CD14-positive monocyte (primary cell): ENCODE measurements at places on chromosomes 5 and 9. TPM values are rescaled to one million over a fixed set of nuclear protein-coding genes. Genes with fewer than 3 reads are reported as not detected.
A peak's percentile ranks its signal among the peaks of the same experiment; 100 is the strongest.

DNA sequence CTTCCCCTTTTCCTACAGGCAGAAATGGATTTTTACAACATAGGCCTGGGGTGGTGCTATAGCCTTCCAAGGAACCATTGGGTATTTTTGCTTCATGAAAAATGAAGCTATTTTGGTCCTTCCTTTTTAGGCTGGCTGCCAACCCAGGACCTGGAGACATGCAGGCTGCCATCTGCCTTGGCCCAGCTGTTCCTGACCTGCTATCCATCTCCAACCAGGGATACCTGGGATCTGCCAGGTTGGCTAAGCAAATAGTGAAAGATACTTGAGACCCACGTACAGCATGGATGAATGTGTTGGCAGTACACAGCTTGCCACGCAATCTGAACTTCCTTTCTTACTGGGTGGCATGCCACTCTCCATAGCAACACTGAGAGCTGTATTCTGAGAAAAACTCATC lies 31.1 kb downstream of the MRPS27 start:
- DNase-seq, result no peak
- peaks cover 10% of the 10 kb centered on the region for H3K4me1 ChIP-seq
- H3K36me3 ChIP-seq, result peaks cover 61% of the 10 kb centered on the region
- no peak overlapping the region for H3K4me3 ChIP-seq

DNA sequence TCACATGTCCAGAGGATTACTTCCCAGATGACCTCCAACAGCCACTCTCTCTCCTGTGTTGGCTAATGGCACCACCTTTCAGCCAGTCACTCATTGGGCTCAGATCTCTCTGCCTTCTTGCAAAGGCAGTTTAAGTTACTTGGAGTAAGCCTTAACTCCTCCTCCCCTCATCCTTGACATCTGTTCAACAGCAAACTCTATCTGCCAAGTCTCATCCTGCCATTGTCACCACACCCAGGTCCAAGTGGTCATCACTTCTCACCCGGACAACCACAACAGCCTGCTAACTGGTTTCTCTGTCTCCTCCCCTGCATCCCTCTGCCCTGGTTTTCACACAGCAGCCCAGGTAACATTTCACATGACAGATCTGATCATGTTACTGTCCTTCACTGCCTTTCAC lies 58.5 kb downstream of the DCP2 start:
- no peaks in the 10 kb centered on the region for H3K4me1 ChIP-seq
- no peak overlapping the region for H3K27ac ChIP-seq
- no peak overlapping the region for H3K4me3 ChIP-seq
- DNase-seq, result no peak
- H3K36me3 ChIP-seq, result no peaks in the 10 kb centered on the region

GRCh38 chr5:91382530-91383026 lies 539 bp downstream of the ARRDC3 start:
- H3K27me3 ChIP-seq, result no peaks in the 10 kb centered on the region
- H3K27ac ChIP-seq, result peak overlapping the region; percentile 99
- H3K4me1 ChIP-seq, result peaks cover 20% of the 10 kb centered on the region
- DNase-seq, result peak; percentile 30
- peak overlapping the region; percentile 98 for H3K4me3 ChIP-seq

GRCh38 chr5:58197875-58198274 lies 262.0 kb downstream of the PLK2 start:
- H3K27ac ChIP-seq, result no peak overlapping the region
- H3K36me3 ChIP-seq, result no peaks in the 10 kb centered on the region
- H3K4me1 ChIP-seq, result no peaks in the 10 kb centered on the region

The AHRR gene
- polyA plus RNA-seq, result 0.06 and 0.15 TPM in 2 replicates

The OR1J2 gene
- not detected for polyA plus RNA-seq
